ENCODE measurements at places on chromosomes 5 and 9.

DNA sequence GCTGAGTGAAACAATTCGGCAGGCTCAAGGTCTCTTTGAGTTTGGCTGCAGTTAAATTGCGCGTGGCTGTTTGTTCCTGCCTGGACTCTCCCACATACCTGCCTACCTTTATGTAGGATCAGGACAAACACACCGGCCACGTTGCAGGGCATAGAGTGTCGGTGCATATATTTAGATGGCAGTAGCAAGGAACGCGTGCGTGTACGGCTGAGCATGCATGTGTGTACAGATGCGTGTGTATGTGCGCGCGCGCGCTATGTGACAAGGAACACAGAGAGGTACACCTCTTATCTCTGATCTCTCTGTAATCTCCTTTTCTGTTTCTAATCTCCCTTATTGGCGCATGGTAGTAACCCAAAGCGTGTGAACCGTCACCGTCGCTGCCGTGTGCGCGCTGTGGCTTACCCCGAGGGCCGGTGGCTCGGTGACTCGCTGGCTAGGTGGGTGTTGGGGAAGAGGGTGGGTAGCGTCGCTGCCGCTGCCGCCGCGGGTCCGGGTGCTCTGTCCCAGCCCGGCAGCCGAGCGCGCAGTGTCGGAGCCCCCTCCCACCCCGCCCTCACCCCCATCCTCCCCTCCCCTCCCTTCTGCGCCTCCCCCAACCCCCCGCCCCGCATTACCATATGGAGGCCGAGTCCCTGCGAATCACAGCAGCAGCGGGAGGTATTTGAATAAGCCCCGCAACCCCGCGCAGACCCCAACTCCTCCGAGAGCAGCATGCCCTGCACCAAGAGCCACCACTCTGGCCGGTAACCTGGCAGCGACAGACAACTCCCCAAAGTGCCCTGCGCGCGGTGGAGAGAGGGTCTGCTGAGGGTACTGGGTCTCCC lies 204.8 kb downstream of the MEF2C start:
- DNase-seq = no peak

DNA sequence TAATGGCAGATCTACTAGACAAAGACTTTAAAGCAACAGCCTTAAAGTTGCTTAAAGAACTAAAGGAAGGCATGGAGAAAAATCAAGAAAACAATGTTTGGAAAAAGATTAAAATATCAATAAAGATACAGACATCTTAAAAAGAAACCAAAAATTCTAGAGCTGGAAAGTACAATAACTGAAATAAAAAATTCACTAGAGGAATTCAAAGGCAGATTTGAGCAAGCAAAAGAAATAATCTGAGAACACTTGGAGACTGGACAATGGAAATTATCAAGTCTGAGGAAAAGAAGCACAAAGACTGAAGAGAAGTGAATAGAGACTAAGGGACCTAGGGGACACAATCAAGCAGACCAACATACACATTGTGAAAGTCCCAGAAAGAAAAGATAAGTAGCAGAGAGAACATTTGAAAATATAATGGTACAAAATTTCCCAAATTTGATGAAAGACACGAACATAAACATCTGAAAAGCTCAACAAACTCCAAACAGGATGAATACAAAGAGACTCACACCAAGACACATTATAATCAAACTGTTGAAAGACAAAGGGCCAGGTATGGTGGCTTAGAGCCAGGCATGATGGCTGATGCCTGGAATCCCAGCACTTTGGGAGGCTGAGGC lies 26.3 kb downstream of the SIL1 start:
- no peak for DNase-seq

GRCh38 chr5:120413686-120414085 lies 50.4 kb upstream of the PRR16 start:
- no peak for DNase-seq

DNA sequence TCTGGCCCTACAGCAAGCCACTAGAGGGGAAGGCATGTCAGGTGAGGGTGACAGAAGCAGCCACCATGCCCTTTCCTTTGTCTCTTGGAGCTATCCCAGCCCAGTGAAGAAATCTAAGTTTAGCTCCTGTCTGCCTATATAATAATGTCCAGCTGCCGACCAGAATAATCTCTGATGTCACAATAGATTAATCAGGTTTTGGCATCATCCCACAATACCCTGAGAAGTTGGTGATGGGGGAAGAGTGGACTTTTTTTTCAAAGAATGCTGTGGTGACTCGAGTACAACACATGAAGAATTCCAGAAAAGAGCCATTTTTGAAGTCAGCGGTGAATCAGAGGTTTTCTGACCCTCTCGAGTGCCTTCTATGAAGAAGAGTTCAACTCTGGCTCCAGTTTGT lies 1.7 kb upstream of the TSLP start:
- DNase-seq = no peak

GRCh38 chr9:127216888-127217217 lies 47.7 kb upstream of the GARNL3 start:
- no peak for DNase-seq

DNA sequence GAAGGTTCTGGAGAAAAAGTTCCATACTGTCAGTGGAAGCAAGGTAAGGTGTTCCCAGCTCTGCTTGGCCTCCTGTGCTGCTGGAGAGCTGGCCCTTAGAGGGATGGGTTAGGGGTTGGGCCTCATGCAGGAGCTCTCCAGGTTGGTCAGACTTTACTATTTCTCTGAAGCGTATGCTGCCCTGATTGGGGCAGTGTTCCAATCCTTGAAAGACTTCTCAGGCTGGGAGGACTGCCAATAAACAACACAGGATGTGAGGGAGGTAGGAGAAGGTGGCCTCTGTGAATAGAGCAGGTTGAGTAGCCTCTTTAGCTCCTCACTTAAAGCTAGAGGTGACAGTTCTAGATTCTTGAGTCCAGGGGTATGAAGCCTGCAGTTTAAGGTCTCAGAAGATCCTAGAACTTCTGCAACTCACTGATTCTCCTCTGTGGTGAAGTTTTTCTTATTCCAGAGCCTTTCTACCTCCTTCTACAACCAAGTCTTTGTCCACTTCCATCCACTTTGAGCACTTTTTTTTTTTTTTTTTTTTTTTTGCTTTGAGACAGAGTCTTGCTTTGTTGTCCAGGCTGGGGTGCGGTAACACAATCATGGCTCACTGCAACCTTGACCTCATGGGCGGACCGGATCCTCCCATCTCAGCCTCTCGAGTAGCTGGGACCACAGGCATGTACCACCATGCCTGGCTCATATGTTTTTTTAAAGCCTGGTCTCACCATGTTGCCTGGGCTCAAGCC lies 3.0 kb downstream of the HNRNPAB start:
- peak; percentile 32 for DNase-seq

DNA sequence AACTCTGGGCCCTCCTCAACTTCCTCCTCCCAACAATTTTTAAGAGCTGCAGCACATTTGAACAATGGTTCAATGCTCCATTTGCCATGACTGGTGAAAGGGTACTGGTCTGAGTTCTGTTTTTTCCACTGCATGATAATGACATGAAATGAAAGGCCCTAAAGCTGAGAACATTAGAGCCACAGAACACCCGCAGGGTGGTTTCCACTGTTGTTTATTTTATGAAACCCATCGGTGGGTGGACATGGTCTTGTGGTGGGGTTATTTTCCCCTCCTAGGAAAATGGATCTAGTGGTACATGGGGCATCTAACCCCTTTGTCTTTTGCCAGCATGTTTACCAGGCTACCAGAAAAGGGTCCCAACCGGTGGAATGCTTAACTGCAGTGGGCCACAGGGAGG lies 71.8 kb downstream of the SMARCA2 start:
- no peak for DNase-seq

DNA sequence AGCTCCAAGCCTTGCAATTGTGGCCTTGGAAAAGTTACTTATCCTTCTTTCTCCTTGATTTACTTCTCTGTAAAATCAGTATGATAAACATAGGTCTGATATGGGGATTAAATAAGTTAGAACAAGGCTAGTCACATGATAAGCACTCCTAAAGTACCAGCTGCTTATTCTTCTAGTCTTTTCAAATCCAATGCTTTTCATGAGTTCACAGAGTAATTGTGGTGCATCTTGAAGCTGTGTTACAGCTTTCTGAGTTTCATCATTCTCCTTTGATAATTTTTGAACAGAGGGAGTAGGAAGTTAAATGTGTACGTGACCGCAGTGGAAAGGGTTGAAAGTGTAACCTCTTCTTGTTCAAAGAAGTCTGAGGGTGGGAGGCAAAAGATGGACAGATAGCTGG lies 38.8 kb upstream of the CCDC112 start:
- no peak for DNase-seq

- peak; percentile 29 for DNase-seq
These were observed 70.6 kb downstream of the C9orf50 start for GRCh38 chr9:129550199-129550839.

- DNase-seq = no peak
These were observed 933 bp downstream of the NEK6 start for GRCh38 chr9:124258607-124259157.

DNA sequence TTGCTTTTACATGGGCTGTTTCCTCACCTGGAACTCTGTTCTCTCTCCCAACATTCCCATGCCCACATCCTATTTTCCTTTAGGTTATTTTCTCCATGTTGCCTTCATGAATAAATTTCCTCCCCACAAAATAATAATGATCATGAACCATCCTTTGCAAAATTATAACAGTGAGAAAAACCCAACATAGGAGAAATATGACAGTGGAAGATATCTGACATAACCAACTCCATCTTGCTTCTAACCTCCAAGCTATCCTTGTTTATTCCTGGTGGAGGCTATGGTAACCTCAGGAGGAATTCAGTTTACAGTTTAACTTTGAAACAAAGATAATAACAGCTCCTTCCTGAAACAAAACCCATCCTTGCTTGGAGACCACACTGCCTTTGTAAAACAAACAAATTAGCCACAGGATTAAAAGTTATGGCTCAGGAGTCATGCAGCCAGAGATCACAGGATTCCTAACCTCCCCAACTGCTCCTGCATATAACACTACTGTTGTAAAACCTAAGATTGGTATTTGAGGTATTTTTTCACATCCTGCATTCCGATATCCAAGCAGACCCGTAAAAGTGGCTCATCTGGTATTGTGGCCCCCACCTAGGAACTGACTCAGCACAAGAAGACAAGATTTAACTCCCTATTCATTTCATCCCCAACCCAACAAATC lies 212.4 kb downstream of the TRIM32 start:
- no peak for DNase-seq

- DNase-seq = no peak
These were observed 1.5 kb downstream of the GAS1 start for GRCh38 chr9:86945728-86946200.

DNA sequence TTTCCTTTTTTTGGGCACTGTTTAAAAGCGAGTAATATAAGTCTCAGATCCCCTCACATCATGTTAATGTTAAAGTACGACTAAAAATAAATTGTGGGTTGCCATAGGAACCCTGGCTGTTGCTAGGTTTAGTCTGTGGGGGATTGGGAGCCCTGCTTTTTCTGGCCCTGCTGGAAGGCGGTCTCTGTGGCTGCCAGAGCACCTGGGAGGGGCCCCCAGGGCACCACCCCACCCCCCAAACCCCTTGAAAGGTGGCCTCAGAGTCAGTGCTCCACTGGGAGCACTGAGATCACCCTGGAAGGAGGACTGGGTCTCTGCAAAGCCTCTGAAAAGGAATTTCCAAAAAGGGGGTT lies 66.2 kb upstream of the NEURL1B start:
- no peak for DNase-seq

GRCh38 chr5:39231705-39232525 lies 12.6 kb upstream of the FYB1 start:
- DNase-seq = no peak

DNA sequence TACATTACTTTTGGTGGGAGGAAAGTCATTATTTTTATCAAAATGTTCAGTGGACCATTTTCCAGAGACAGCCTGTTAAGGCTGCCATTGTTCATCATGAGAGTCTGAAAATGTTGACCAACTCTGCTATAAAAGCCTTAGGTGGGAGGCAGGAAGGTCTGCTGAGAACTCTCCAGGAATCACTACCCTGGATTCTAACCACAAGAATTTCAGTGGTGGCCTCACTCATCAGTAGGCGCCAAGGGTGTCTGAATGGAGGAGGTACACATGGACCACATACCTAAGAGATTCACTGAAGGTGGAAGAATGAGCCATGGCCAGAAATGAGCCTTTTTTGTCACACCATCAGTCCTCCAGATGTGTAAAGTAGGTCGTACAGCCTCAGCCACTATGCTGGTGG lies 21.0 kb upstream of the TLX3 start:
- DNase-seq = no peak

Data from SW 1271 (cell line).